Activated T-helper 1 cell treated with anti-CD3 and anti-CD28 coated beads, Interleukin-12 subunit alpha, Interleukin-12 subunit beta, Interleukin-2, Interleukin-4 antibody, amounts not matched to agents 30 ng/mL and 10 ng/mL and 1 ng/mL, durations not matched to agents 14 hours and 24 hours and 36 hours (primary cell): ENCODE measurements at places on chromosomes 2 and 18.
A peak's percentile ranks its signal among the peaks of the same experiment; 100 is the strongest.

- peaks cover 99% of the 10 kb centered on the region for H3K4me1 ChIP-seq
- no peak for DNase-seq
- peaks cover 4% of the 10 kb centered on the region for H3K36me3 ChIP-seq
- H3K4me3 ChIP-seq, result no peak overlapping the region
- H3K27ac ChIP-seq, result peak overlapping the region; percentile 30
- no peaks in the 10 kb centered on the region for H3K27me3 ChIP-seq
Measured at GRCh38 chr2:98485453-98485755, 40.7 kb downstream of the INPP4A start.

- H3K27me3 ChIP-seq, result peaks cover 39% of the 10 kb centered on the region
- H3K4me1 ChIP-seq, result peaks cover 5% of the 10 kb centered on the region
- no peaks in the 10 kb centered on the region for H3K36me3 ChIP-seq
- H3K27ac ChIP-seq, result no peak overlapping the region
- no peak overlapping the region for H3K4me3 ChIP-seq
Measured at GRCh38 chr2:14634489-14635390, 2.2 kb downstream of the LRATD1 start.

- no peaks in the 10 kb centered on the region for H3K27me3 ChIP-seq
- no peak overlapping the region for H3K4me3 ChIP-seq
- H3K27ac ChIP-seq, result no peak overlapping the region
- no peak for DNase-seq
Measured at GRCh38 chr2:96891591-96892333, 21.9 kb upstream of the SEMA4C start.

DNA sequence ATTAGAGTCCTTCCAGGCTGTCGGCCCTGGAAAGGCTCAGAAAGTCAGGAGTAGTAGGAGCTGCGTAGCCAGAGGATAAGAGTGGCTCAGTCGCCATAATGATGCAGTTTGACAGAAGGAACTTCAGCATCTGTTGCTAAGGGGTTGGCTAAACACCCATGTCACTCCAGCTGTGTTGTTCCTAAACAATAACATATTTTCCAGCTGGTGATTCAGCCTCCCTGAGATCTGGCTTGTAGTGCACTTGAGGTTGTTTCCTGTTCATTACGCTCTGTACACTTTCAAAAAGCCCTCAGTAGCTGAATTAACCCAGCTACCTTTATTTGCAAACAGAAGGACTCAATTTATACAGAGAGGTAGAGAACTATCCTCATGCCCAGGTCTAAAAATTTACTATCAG lies 39.7 kb upstream of the EPAS1 start:
- no peaks in the 10 kb centered on the region for H3K36me3 ChIP-seq
- no peak overlapping the region for H3K4me3 ChIP-seq
- H3K4me1 ChIP-seq, result no peaks in the 10 kb centered on the region
- no peak for DNase-seq
- H3K27ac ChIP-seq, result no peak overlapping the region

GRCh38 chr2:207311316-207312005 lies 145.7 kb upstream of the KLF7 start:
- H3K27me3 ChIP-seq, result no peaks in the 10 kb centered on the region
- no peak overlapping the region for H3K4me3 ChIP-seq
- peak overlapping the region; percentile 88 for H3K27ac ChIP-seq
- peaks cover 11% of the 10 kb centered on the region for H3K36me3 ChIP-seq
- DNase-seq, result no peak

DNA sequence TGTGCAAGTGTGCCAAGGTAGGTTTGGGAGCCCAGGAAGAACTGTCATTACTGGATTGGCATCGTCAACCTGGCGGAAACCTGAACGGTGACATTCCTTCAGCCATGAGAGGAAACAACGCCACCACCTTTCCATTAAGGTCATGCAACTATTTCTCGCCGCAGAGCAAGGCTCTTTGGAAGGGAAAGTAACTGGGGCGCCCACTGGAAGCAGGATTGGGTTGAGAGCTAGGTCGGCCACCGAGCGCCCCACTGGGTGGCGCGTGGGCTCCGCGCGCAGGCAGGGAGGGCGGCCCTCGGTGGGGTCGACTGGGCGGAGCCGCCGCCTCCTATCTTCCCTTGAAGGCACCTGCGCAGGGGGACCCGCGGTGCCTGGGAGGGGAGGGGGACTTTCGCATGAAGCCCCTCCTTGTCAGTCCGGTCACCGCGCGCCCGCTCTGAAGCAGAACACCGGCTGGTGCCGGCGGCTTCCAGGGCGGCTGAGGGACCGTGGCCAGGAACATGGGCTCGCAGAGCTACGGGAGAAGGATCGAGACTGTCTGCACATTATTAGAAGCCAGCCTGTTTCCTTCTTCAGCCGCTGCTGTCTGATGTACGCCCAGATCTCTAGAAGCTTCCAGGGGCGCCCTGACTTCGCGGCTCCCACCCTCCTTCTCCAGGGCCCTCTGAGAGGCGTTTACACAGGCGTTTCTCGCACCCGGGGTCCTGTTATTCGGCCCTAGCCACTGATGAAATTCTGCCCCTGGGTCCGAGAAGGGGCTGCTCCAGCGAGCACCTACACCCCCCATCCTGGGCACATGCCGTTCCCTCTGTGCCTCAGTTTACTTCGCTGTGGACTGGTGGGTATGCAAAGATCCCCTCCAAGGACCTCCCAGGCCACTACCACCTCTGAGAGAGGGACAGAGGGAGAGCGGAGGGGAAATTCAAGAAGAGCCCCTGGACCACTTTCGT lies 27.3 kb upstream of the MAL start:
- H3K4me3 ChIP-seq, result no peak overlapping the region
- H3K27ac ChIP-seq, result no peak overlapping the region
- no peak for DNase-seq

DNA sequence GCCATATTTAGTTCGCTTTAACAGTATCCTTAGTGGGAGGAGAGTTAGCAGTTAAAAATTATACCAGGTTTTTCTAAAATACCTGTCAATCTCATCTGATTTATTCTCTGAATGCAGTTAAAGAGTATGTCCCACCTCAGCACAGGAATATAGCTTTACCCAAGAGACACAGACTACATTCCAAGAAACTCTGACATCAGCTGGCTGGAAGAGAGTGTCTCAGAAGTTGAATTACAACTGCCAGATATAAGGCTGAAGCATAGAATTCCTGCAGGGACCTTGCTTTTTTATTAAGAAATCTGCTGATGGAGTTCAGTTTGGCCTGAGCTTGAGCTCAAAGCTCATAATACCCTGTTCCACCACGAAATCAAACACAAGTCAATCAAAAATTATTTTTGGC lies 25.4 kb upstream of the CNTNAP5 start:
- no peaks in the 10 kb centered on the region for H3K36me3 ChIP-seq
- no peak for DNase-seq
- peaks cover 1% of the 10 kb centered on the region for H3K27me3 ChIP-seq
- H3K4me3 ChIP-seq, result no peak overlapping the region
- no peaks in the 10 kb centered on the region for H3K4me1 ChIP-seq

GRCh38 chr2:27958711-27959378 lies 68.3 kb downstream of the BABAM2 start:
- H3K4me3 ChIP-seq, result peak overlapping the region; percentile 63
- H3K27ac ChIP-seq, result peak overlapping the region; percentile 57
- DNase-seq, result no peak
- H3K36me3 ChIP-seq, result peaks cover 18% of the 10 kb centered on the region
- H3K4me1 ChIP-seq, result peaks cover 84% of the 10 kb centered on the region

- H3K27ac ChIP-seq, result no peak overlapping the region
- H3K27me3 ChIP-seq, result no peaks in the 10 kb centered on the region
- no peaks in the 10 kb centered on the region for H3K4me1 ChIP-seq
- H3K36me3 ChIP-seq, result no peaks in the 10 kb centered on the region
Measured at GRCh38 chr2:121063471-121063870, 221.5 kb downstream of the TFCP2L1 start.

- H3K36me3 ChIP-seq, result no peaks in the 10 kb centered on the region
- H3K27ac ChIP-seq, result no peak overlapping the region
- DNase-seq, result no peak
Measured at GRCh38 chr2:162475661-162476060, 131.7 kb downstream of the GCA start.

DNA sequence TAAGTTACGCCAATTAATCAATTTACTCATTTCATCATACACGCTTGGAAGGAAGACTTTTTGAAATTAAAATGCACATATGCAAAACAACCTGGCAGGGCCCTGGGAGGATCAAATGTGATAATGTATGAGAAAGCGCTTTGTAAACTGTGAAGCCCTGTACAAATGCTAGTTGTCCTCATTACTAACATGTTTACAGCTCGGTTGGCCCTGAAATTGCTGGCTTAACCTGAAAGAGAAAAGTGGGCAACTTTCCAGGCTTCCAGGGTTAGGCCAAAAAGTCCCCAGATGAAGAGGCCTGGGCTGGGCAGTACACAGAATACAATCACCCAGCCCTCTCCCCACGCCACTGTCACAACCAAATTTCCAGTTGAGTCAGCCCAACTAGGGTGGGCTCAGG lies 60.2 kb downstream of the DNMT3A start:
- no peak overlapping the region for H3K27ac ChIP-seq
- no peak overlapping the region for H3K4me3 ChIP-seq
- DNase-seq, result no peak

DNA sequence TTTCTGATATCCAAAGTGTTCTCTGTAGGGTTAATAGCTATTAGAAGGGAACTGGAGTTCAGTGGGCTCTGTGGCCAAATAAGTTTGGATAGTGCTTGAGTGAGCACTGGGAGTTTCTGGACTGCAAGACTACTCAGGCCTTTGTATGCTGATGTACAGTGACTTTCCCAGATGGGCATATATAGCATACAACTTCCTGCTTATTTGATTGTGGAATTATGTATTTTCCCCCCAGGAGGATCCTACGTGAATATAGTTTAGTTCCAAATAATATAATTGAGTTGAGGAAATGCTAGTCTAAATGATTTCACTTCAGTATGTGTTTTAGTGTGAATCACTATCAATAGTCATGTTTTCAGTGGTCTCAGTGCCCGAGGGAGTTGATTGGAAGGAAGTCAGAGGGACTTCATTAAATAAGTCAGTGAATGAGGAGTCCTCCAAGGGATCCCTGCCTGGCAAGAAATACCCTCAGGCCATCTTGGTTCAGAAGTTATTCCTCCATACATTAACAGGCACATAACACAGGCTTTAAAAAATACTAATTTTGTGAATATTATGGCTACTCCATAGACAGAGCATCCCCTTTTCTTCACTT lies 251.4 kb downstream of the PRKCE start:
- no peaks in the 10 kb centered on the region for H3K4me1 ChIP-seq
- H3K36me3 ChIP-seq, result no peaks in the 10 kb centered on the region
- no peak for DNase-seq
- H3K4me3 ChIP-seq, result no peak overlapping the region

DNA sequence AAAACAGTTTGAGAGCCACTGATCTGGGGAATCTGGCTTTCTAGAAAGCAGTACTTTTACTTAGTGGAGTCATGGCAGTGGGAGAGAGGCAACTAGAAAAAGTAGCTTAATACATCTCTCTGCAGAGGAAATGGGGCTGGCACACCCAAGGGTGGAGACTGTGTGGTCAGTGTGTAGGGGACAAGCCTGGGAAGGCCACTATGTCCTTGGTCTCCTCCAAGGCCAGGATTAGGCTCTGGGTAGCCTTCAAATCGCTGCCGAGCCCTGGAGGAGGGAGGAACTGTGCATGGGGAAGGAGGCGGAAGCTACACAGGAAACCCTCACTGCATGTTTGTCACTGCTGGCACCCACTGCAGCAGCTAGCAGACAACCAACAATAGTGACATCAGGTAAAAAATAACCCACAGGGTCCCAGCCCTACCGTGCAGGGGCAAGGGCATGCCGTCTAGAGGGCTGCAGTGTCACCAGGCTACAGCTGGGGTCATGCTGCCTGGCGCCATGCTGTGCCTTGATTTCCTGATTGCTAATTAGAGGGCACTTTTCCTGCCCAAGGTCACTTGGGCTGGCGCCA lies 34.8 kb downstream of the LBH start:
- H3K36me3 ChIP-seq, result peaks cover 28% of the 10 kb centered on the region
- H3K4me1 ChIP-seq, result peaks cover 82% of the 10 kb centered on the region
- DNase-seq, result peak; percentile 51

DNA sequence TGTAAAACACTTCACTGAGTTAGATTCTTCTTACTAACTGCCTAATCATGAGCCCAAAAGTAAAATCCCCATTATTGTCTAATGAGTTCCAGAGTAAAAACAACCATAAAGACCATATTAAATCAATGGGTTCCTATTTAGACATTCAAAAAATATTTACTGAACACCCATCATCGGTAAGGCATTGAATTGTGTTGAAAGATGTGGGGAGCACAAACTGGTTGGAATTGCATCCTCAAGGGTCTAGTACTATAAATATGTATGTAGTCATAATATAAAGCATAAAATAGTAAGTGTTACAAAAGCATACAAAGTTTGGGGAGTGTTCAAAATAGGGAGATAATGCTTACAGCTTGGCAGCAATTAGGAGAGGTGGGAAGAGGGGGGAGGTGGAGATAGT lies 3.0 kb upstream of the MARCHF4 start:
- peaks cover 35% of the 10 kb centered on the region for H3K27me3 ChIP-seq
- no peak for DNase-seq
- no peak overlapping the region for H3K4me3 ChIP-seq
- no peaks in the 10 kb centered on the region for H3K36me3 ChIP-seq
- no peaks in the 10 kb centered on the region for H3K4me1 ChIP-seq

DNA sequence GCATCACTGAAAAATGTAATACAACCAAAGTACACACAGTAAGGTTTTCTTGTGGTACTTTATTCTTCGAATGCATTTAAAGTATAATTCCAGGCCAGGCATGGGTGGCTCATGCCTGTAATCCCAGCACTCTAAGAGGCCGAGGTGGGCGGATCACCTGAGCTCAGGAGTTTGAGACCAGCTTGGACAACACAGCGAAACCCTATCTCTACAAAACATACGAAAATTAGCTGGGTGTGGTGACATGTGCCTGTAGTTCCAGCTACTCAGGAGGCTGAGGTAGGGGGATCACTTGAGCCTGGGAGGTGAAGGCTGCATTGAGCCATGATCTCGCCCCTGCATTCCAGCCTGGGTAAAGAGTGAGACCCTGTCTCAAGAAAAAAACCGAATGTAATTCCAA lies 3.9 kb upstream of the TTC39C start:
- H3K4me1 ChIP-seq, result peaks cover 62% of the 10 kb centered on the region
- no peak overlapping the region for H3K27ac ChIP-seq
- H3K36me3 ChIP-seq, result peaks cover 2% of the 10 kb centered on the region

GRCh38 chr2:212030709-212031108 lies 507.9 kb downstream of the ERBB4 start:
- H3K27ac ChIP-seq, result no peak overlapping the region
- no peaks in the 10 kb centered on the region for H3K27me3 ChIP-seq
- no peak overlapping the region for H3K4me3 ChIP-seq
- no peaks in the 10 kb centered on the region for H3K4me1 ChIP-seq
- no peak for DNase-seq

DNA sequence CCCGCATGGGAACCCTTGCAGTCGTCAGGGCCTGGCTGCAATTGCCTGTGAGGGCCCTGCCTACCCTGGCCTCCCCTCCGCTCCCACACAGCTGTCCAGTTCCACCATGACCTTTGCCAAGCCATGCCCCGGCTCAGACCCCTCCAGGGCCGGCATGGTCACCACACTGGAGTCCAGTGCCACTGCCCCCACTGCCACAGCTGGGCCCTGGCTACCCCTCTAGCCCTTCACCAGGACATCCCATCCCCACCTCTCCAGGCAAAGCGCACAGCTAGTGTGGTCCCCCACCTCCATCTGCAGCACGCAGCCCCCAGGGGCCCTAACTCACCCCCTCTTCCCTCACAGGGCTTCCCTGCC lies 70.3 kb upstream of the SMAD7 start:
- H3K4me1 ChIP-seq, result no peaks in the 10 kb centered on the region
- H3K27ac ChIP-seq, result no peak overlapping the region
- no peaks in the 10 kb centered on the region for H3K36me3 ChIP-seq
- H3K27me3 ChIP-seq, result peaks cover 1% of the 10 kb centered on the region
- H3K4me3 ChIP-seq, result no peak overlapping the region
